Psoas muscle (tissue), 8 donors: ENCODE measurements at places on chromosomes 2 and 18.
A peak's percentile ranks its signal among the peaks of the same experiment; 100 is the strongest.

DNA sequence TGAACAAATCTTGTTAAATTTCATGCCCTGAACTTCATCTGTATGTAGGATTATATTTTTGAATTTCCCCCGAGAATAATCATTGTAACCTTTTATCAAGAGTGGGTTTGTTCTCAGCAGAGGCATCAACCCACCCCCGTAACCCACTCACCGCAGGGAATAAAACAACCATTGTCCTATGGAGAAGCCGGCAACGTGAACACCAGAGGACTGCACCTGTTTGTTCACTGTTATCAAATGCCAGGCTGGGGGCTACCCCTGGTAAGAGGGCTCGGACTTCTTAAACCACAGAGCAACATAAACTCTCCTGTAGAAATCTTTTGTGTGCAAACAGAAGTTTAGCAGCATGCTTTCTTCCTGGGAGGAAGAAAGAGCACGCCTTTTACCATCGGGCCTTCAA lies 610.4 kb downstream of the ERBB4 start:
- DNase-seq: no peak

DNA sequence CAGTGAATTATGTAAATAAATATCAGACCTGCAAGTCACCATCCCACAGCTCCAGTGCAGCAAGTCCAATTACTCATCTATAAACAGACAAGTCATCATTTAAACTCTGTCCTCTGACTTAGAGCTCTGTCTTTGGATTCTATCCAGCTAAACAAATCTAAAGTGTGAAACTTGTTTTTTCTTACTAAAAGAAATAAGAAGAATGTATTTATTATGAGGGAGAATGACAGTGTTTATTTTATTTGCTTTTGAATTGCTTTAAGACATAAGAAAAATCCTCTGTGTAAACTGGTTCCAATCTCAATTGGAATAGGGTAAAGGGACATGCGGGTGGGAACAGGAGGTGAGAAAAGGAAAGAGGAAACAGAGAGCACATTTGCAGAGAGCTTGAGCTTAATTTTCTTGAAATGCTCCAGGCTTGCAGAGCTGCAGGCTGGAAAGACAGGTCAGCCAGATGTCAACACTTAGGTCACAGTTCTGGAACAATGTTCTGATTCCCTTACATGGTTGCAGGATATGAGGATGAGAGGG lies 355.8 kb downstream of the MEIS1 start:
- DNase-seq: no peak

GRCh38 chr2:15560988-15561573 lies at the start of gene NBAS:
Gene NBAS (minus strand): TSS chr2:15561334. CDS start chr2:15561304, 30 bp downstream.
- peak; percentile 86 for DNase-seq

GRCh38 chr2:179049546-179050311 lies at the start of gene CCDC141:
Gene CCDC141 (minus strand): TSS chr2:179050137. CDS start chr2:179049941, 196 bp downstream.
- DNase-seq: no peak

DNA sequence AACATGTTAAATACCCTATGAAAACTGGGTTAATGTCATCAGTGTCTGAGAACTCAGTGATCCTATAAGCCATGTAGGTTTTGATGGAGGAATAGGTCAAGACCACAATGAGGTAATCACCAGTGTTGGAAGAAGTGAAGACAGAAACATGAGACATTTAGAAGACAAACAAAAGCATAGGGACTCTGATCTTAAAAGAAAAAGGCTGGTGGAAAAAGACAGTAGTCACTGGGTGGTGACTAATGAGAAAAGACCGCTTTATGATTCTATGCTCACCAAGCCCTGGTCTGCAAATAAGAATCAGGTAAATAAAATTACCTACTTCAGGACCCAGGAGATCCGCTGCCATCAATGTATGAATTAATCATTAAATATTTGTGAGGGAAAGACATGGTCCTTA lies 271.9 kb downstream of the GPD2 start:
- DNase-seq: no peak

- DNase-seq: no peak
Measured at GRCh38 chr2:17587469-17587868, 47.0 kb downstream of the VSNL1 start.

- DNase-seq: no peak
Measured at GRCh38 chr2:102979429-102979828, 217.6 kb downstream of the TMEM182 start.

DNA sequence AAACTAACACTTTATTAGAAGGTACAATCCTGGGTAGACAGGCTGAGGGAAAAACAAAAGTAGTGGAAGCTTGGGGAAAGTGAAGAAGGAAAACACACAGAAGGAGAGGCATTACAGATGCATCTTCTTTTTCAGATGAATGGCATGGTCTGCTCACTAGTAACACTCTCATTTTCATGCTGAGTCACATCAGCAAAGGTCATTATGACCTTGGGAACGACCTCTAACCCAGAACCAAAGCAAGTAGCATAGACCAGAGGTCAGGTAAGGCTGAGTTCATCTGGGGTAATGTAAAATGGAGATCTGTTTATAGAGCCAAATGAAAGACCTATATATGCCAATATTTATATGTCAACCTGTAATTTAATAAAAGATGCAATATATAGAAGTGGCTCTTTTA lies 294.4 kb upstream of the LRRTM4 start:
- no peak for DNase-seq

DNA sequence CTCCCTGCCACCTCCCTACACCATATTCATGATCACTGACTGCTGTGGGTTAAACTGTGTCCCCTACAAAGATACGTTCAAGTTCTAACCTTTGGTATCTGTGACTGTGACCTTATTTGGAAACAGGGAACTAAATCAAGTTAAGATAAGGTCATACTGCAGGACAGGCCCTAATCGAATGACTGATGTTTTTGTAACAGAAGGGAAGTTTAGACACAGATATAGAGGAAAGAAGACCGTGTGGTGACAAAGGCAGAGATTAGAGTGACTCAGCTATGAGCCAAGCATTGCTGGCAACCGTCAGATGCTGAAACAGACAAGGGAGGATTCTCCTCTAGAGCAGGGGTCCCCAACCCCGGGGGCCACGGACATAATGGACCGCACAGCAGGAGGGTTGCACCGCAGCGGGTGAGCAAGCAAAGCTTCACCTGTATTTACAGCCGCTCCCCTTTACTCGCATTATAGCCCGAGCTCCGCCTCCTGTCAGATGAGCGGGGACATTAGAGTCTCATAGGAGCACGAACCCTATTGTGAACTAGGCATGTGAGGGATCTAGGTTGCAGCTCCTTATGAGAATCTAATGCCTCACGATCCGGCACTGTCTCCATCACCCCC lies 28.9 kb upstream of the RNF152 start:
- no peak for DNase-seq

DNA sequence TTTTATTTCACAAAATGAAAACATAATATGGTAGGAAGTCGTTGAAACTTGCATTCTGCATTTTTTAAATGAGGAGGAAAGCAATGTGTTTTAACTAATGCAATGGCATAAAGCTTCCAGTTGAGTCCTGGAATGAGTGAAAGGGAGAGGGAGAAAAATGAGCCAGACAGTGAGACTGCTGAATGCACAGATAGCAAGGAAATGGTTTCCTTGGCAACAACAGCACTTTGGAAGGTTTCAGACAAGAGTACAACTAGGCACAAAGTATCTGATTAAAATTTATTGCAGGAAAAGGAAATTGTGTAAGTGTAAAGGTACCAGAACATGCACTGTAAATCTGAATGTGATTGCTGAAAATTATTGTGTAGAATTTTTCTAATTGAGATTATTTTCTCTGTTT lies 320.1 kb upstream of the KYNU start:
- no peak for DNase-seq

- DNase-seq: no peak
Measured at GRCh38 chr18:63147973-63148372, 171.6 kb downstream of the BCL2 start.

DNA sequence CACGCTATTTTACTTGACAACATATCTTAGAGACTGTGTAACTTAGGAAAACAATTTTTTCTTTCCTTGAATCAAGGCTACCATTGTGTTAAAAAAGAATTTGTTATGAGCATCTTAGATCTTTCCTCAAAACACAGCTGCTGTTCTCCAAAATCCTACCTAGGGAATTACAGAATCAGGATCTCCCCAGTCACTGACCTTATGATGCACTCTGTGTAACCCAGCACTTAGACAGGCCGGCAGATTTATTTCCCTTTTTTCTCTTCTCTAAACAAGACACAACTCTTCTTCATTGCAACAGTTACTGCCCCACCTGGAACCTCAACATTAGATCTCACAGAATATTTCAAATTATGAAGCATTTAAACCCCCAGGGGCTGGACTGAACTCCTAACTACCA lies 13.5 kb upstream of the C2orf15 start:
- DNase-seq: no peak

DNA sequence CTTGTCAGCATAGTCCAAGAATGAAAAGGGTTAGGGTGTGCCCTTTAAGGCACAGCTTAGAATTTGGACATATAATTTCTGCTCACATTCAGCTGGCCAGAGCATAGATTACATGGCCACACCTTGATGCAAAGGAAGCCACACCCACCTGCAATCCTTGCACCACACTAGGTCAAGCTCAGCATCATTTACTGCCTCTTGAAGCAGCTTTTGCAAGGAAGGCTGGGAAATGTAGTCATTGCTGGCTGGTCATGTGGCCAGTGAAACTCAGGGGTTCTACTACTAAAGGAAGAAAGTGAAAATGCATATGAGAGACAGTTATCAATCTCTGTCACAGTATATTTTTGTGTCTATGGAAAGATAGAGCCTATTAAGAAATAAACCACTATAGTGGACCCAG lies 159.3 kb downstream of the GFPT1 start:
- DNase-seq: no peak

DNA sequence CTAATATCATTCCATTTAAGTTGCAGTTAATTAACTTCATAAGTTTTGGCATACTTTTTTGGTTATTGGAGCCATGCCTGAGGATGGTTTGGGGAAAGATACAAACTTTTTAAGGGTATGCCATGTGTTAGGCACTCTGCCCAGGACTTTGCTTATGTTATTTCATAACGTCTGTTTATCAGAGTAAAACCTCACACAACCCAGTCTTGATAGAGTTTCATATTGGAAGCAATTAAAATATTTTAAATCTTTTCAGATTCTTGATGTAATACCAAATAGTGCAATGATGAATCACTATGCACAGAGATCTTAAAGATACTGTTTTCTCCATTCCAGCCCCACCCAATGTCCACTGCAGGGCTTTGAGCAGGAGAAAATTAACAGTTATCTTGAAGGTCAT lies 529.1 kb upstream of the HNMT start:
- no peak for DNase-seq

DNA sequence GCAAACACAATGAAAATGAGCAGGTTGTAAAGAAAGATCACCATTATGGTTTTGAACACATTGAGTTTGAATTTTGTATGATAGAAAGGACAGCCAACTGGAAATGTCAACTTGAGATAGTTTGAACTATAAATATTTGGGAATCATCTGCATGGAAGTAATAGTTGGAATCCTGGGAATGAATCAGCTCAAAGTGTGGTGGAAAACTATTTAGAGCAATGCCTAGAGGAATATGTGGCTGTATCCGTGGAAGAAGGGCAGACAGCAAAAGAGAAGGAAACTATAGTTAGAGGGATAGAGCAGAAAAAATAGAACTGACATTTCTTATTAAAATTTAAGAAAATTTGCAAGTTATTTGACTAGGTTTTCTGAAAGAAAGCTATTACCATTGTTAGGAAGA lies 112.5 kb upstream of the OTX1 start:
- no peak for DNase-seq

- DNase-seq: no peak
Measured at GRCh38 chr18:69401226-69401971, 711 bp downstream of the DOK6 start.

DNA sequence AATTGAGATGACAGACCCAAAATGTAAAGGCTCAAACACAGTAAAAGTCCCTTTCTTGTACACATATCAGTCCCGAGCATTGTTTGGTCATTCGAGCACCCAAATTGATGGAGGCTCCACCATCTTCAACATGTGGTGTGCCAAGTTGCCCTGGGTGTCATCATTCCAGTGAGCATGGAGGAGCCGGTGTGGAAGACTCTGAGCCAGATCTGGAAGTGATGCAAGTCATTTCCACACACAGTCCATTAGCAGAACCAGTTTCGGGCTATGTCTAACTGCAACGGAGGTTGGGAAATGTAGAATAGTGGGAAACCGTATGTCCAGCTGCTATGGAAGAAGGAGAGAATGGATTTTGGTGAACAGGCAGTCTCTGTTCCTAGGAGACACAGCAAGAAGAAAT lies 40.9 kb upstream of the BZW1 start:
- no peak for DNase-seq

DNA sequence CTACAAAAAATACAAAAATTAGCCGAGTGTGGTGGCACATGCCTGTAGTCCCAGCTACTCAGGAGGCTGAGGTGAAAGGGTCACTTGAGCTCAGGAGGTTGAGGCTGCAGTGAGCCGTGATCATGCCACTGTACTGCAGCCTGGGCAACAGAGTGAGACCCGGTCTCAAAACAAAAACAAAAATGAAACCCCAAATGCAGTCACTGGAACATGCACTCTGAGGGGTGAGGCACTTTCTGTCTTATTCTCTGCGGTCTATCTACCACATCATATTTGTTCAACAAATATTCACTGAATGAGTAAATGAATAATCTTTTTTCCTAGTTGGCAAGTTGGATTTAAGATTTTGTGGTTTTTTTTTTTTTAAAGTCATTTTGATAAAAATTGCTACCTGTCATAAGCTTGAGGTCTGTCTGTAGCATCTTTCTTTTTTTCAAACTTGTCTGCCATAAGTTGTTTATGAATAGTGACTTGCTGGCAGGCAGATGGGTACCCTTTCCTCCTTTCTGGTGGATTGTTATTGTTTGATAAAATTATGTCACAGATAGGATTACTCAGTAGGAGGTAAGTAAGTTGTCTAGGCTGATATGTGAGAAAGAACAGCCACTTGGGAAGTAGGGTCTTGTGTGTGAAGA lies 11.8 kb downstream of the CHRNA1 start:
- DNase-seq: no peak

DNA sequence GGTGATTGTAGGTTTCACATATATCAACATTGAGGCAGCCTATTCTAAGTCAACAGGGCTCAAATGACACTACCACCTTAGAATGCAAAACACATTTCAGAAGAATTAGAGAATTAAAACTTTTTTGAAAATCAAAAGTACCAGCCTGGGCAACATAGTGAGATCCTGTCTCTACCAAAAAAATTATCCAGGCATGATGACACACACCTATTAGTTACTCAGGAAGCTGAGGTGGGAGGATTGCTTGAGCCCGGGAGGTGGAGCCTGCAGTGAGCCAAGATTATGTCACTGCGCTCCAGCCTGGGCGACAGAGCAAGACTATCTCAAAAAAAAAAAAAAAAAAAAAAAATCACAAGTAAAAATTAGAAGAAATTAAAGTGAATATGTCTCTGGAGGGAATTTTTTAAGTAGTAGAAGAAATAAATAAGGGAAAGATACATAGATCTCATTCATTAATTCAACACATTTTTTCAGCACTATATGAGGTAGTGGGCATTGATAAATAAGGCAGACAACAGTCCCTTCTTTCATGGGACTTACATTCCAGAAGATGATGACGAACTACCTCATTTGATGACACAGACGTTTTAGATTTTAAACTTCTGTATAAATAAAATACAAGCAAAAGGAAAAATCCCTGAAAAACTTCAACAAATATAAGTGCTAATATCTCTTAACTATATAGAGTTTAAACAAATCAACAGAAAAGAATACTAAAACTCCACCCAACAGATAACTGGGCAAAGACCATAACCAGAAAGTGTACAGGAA lies 42.3 kb downstream of the STPG4 start:
- no peak for DNase-seq

- DNase-seq: no peak
Measured at GRCh38 chr18:6679201-6679600, 50.3 kb upstream of the ARHGAP28 start.
